Stimulated activated CD8-positive, alpha-beta memory T cell treated with anti-CD3 and anti-CD28 coated beads, Interleukin-4, amount 100 ng/mL, for 48 hours (primary cell): ENCODE measurements at places on chromosomes 6 and 20.

DNA sequence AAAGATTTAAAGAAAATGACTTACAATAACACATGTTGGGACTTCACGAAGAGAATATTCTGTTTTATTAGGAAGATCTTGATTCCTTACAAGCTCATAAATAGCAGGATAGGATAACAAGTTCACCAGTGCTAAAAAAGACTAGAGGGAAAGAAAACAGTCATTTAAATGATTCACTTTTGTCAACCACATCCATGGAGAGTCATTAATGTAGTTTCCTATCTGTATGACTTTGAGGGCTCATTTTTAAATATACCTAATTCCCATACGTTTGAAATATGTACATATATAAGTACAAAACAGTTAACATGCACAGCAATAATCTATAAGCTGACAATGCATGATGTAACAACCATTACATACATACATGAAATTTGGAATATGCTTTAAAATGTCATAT is 111.1 kb downstream of the TBC1D32 start:
- no peak for DNase-seq

DNA sequence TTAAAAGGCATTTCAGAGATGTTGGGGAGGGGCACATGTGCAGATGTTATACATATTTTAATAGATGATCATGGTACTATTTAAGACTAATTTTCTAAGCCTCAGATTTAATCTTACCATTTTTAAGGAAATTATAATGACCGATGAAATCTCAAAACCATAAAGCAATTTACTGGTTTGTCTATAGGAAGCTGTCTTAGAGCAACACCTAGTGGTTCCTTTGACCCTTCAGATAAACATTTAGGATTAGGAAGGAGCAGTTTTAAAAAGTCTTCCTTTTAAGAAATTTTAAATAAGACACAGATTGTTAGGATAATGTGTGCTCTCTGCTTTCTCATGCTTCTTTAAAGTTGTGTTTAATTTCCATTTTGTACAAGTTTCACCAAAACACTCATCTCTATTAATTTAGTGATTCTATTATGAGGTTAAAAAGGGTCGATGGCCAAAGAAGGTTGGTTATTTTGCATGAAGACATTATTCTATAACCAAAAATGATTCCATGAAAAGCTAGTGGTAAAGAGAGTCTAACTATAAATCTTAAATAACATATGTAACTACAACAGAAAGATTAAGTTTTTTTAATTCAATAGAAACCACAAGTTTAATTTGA is 376.4 kb downstream of the HACE1 start:
- no peak for DNase-seq

GRCh38 chr20:33843050-33843449 is 31.9 kb downstream of the CHMP4B start:
- no peak for DNase-seq

DNA sequence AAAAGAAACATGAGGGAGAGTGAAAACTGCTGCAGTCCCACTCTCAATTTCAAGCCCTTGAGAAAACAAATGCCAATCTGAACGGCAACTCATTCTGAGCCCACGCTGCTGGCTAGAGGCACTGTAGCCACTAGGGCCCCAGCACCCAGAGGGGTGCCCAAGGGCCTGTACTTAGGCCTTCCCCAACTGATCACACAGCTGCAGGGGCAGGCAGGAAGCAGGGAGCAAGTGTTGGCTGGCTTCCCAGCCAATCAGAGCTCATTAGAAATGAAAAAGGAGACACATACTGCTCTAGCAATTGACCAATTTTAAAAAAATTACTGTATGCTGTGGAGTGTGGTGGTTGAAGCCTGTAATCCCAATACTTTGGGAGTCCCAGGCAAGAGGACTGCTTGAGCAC is 3.7 kb upstream of the BEND3 start:
- DNase-seq = no peak

GRCh38 chr6:116073765-116074440 is 13.2 kb upstream of the FRK start:
- no peak for DNase-seq

- no peak for DNase-seq
Measured at GRCh38 chr20:32297439-32297838, 20.0 kb downstream of the KIF3B start.

GRCh38 chr6:3139090-3139903 is 18.0 kb downstream of the TUBB2A start:
- no peak for DNase-seq

DNA sequence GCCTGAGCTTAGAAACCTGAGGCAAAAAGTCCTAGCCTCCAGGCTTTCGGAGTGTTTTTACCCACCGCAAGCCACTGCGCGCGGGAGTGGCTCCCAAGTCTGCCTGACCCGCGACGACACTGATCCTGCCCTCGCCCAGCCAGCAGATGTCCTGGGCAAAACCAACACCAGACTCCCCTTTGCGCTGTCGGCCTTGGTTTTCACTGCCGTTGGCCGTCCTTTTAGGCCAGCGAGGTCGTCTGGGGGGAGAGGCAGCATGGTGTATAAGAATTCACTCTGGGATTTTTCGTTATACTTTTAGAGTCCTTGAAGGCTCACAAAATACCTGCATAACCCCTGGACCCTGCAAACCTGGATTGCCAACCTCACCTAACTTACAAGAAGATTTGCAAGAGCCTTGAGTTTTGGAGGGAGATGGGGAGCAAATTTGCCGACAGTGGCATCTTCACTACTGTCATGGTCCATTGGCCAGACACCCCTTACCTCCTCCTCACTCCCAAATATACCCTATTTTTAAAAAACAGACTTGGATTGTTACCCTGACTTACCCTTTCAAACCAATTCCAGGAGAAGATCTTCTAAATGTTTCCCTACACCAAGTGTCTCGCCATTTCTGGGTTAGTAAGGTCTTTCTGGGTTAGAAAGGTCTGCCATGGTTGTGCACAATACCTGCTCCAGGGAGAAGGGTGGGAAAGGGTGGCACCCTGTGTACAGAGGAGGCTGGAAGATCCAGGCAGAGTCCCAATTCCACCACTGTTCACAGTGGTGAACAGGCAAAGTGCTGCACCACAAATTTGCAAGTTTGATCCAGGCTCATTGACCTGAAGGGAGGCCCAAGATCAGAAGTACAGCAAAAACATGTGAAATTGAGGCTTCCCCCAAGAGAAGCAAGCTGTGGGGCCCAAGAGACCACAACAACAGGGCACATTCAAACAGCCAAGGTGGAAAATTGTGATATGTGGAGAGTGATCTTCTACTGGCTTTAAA is 4.4 kb downstream of the FOXA2 start:
- no peak for DNase-seq

DNA sequence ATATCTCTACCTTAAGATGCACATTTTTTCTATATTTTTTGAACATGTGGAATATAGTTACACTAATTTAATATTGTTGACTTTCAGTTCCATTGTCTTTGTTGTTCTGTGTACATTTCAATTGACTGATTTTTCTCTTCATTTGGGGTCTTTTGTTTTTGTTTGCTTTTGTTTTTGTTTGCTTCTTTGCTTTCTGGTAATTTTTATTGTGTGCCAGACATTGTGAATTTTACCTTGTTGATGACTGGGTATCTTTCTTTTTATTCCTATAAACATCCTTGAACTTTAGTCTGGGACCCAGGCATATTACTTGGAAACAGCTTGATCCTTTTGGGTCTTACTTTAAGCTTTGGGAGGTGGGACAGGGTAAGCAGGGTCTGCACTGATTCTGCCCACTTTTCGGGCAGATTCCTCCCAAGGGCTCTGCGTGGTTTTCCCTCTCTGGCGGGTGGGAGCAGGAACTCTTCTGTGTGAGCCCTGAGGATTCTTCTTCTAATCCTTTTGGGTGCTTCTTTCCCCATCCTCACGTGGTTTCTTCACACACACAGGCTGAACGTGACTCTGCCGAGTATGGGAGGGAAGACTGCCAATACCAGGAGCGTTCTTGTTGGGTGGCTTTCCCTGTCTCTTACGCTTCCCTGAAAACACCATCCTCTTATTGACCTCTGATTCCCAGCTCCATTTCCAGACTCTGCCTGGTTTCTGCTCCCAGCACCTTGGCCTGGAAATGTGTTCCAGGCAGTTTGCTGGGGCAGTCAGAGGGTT is 200.5 kb downstream of the ARID1B start:
- DNase-seq = no peak

DNA sequence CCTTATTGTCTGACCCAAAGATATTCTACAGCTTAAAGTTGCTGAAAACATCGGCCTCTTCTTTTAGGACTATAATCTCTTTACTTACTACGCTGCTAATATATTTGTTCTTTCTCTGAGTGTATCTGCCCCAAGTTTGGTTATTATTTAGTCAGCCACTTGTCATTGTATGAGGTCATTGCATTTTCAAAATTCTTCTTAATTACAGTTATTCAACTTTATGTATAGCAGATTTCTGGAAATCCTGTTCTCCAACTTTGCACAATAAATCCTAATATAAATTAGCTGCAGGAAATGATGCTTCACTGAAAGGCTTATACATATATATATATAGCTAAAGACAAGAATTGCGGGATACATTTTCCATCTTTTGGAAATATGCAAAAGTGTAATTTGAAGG is 88.5 kb upstream of the HIVEP1 start:
- DNase-seq = no peak
